ENCODE measurements at places on chromosomes 13 and 19. TPM values are rescaled to one million over a fixed set of nuclear protein-coding genes. Genes with fewer than 3 reads are reported as not detected.

Gene SMAD9
- total RNA-seq, result 9.2 TPM

DNA sequence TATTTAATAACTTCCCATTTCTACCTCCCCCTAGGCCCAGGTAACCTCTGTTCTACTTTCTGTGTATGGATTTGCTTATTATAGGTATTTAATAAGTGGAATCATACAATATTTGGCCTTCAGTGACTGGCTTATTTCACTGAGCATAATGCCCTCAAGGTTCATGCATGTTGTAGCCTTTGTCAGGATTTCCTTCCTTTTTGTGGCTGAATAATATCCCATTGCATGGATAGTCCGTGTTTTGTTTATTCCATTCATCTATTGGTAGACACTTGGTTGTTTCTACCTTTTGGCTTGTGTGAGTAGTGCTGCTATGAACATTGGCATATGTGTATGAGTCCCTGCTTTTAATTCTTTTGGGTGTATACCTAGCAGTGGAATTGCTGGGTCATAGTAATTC lies 9.4 kb downstream of the HNRNPM start:
- no peak for DNase-seq

GRCh38 chr19:22421797-22422196 lies 349 bp downstream of the ZNF98 start:
- no peak for DNase-seq

- DNase-seq, result no peak
These were observed at the start of gene PCDH8 for GRCh38 chr13:52848455-52849195. TSS of gene PCDH8 (minus strand) at chr13:52848640. CDS start at chr13:52848436, 204 bp downstream.

GRCh38 chr19:28221736-28222135 lies 991.2 kb downstream of the UQCRFS1 start:
- DNase-seq, result no peak

DNA sequence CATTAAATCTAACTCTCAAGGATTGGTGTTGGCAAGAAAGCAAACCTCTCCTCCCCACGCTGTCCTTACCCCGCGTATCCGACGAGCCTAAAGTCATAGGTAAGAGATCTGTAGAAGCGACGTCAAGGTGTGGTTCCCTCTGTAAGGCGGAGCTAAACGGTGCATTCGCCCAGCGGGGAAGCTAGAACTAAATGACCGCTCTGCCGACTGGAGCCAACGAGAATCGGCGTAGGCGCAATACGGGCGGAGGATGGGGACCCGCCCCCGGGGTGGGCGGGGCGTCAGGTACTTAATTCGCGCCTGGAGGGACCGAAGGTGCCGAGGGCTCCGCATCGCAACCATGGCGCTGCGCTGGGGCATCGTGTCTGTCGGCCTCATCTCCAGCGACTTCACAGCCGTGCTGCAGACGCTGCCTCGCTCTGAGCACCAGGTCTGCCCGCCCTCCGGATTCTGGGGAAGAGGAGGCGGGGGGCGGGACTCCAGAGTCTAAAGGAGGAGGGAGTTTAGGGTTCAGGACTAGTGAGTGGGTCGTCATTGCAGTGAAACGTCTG lies at the start of gene DHDH:
Gene DHDH, plus strand, starts transcription at position 318 of the 551 bp plus-strand sequence. Its CDS starts 23 bp downstream, at position 341.
- DNase-seq, result peak; percentile 43

Data from gastrocnemius medialis (tissue), 4 donors.